ENCODE measurements at places on chromosomes 1 and 21. TPM values are rescaled to one million over a fixed set of nuclear protein-coding genes. Genes with fewer than 3 reads are reported as not detected.

- DNase-seq: peak; percentile 74
Measured at GRCh38 chr1:65420590-65421350, at the start of the genes LEPR and LEPROT. TSS of gene LEPR (plus strand) at chr1:65420668. CDS start at chr1:65565566, 144,898 bp downstream. TSS of gene LEPROT (plus strand) at chr1:65420668. CDS start at chr1:65420725, 57 bp downstream.

GRCh38 chr1:12502336-12503109, 115.5 kb downstream of the DHRS3 start:
- DNase-seq: no peak

GRCh38 chr1:200073286-200073637, 45.8 kb downstream of the NR5A2 start:
- no peak for DNase-seq

- no peak for DNase-seq
Measured at GRCh38 chr1:16006552-16007485, 2.8 kb downstream of the SRARP start.

NCAM2 gene
- 7.1 TPM for total RNA-seq

- peak; percentile 69 for DNase-seq
Measured at GRCh38 chr1:54499360-54500106, 48.5 kb upstream of the ACOT11 start.

DNA sequence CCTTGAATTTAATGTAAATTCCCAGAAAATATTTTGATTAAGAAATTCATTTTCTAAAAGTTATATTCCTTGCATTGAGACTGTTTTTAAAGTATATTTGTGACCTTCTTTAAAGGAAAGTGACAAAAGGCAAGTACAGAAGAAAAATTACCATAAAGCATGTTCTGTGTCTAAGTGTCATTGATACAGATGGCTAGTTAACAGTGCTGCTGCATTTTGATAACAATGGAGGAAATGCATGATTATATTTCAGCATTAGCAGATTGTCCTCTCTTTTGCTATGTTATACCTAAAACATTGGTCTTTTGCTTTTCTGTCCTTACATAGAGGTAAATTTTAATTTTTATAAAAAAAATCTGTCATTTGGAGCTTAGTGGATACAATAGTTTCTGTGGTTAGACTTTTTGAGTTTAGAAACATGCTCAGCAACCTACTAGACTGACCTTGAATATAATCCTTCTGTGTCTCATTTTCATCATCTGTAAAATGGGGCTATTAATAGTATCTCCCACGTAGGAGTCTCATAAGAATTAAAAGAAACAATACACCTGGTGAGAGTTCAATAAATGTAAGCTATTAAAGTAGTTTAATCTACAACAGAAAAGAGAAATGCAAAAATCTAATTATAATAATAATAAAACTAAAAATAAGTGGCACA, 51.1 kb upstream of the RGS21 start:
- no peak for DNase-seq

E2F2 gene
- 6.2 TPM for total RNA-seq

CFHR2 gene
- total RNA-seq: not detected

DNA sequence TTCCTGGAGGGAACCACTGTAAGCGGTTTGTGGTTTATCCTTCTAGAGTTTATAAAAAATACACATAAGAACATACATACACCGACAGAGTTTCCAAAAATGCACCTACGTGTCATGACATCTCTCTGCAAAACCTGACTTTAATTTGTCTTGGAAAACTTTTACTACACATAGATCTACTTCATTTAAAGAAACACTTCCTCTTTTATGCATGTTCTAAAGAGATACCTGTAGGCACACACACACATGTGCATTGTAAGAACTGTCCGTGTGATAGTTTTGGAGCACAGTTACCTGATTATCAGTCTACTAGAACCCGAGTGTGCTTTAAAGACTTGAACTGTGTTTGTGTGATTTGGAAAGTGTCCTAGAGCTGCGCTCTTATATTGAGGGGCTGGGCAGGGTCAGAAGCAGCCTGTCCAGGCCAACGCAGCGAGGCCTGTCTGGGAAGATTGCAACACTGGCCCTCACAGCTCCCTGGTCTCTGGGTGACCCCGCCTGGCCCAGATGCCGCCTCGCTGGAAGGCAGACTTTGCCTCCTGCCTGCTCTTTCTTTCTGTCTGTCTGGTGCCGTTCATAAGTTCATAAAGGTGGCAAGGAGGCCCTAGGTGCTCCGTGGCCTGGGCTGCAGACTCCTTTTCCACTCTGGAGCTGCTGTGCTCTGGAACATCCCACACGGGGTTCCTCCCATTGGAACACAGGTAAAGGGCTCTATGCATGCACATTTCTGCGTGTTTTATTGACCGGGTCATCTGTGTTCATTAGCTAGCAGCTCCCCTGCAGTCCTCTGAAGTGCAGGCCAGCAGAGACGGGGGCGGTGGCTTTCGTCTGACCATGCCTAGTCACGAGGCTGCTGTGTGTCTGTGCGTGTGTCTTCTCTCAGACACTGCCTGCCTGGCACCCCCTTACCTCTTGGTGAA, 46.3 kb downstream of the AGPAT3 start:
- DNase-seq: no peak

GRCh38 chr1:234986750-234987414, 141.8 kb downstream of the TOMM20 start:
- DNase-seq: peak; percentile 33

LAMC2 gene
- total RNA-seq: 11.8 TPM

- no peak for DNase-seq
Measured at GRCh38 chr1:208551633-208552320, 307.6 kb upstream of the PLXNA2 start.

DNA sequence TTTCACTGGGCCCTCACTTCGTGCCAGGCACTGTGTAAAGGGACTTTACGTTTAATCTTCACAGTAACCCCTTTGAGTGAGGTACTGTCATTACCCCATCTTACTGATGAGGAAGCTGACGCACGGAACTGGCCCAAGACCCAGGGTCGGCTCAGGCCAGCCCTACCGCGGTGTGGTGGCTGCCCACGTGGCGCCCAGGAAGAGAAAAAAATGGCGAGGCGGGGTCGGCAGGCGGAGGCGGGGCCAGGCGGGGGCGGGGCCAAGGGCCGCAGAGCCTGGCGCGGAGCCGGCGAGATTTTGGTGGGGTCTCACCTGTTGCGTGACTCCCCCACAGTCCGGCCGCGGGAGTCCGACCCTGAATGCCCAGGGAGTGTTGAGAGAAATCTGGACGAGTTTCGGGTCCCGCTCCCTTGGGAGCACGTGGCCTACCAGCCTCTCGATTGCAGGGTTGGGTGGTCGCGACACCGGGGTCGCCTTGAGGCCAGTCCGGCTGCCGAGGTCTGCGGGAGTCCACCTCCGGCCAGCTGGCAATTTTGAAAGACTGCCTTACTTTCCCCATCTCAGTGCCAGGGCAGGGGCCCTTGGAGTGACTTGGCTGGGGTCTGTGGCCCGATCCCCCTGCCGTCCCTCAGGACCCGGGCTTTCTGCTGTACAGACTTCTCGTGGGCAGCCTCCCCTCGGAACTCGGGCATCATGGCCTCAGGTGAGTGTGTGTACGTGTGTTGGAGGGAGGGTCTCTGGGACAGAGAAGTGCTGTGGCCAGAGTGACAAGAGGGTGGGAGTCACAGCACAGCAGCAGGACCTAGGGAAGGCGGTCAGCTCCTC, at the start of the genes AMPD2 and GNAT2:
TSS of gene AMPD2 (plus strand) at position 262 of the 825 bp plus-strand sequence. CDS start 1,339 bp downstream, outside the sequence.
TSS of gene GNAT2 (minus strand) at position 41 of the 825 bp plus-strand sequence. CDS start 6,746 bp downstream, outside the sequence.
- peak; percentile 82 for DNase-seq

- no peak for DNase-seq
Measured at GRCh38 chr1:176517484-176517883, 54.5 kb downstream of the PAPPA2 start.

DNA sequence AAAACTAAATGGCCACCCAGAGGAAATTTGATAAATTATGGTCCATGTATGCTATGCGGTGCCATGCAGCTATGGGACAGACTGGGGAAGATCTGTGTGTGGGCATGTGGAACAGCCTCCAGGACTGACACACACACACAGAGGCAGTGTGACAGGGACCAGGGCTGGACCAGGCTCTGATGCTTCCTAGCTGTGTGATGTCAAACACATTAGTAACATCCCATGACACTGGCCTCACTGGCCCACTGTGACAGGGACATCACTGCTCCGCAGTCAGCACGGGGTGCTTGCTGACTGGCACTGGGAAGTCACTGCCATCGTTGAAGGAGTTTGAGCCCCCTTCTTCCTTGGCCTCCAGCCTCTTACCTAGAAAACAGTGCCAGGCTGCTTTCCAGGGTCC, 13.9 kb downstream of the RAP1GAP start:
- no peak for DNase-seq

- peak; percentile 48 for DNase-seq
Measured at GRCh38 chr1:115300087-115300876, 37.8 kb downstream of the NGF start.

DNA sequence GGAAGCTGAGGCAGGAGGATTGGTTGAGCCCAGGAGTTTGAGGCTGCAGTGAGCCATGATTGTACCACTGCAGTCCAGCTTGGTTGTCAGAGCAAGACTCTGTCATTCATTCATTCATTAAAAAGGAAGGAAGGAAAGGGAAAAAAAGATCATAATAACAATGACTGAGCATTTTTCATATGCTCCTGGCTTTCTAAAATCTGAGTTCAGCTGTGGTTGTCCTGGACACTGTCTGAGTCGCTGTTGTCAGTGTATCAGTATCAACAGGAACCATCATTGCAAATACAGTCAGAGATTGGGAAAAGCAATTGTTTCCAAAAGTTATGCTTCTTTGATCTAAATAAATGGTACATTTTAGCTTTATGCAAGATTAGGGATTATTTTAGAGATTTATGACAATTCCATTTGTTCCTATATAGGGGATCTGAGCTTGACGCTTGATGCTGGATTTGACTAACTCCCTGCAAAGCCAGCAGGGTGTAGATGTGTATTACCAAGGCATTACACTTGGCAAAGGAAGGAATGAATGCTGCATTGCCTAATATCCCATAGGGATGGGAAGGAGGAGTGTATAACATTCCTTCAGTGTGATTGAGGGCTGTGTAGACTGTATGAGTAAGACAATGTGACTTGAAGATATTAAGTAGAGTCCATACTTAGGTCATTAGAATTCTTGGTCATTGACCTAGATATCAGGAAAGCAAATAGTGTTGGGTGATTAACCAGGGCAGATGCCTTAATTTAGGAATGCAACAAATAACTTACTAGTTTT, 100.2 kb downstream of the DISP1 start:
- DNase-seq: no peak

DNA sequence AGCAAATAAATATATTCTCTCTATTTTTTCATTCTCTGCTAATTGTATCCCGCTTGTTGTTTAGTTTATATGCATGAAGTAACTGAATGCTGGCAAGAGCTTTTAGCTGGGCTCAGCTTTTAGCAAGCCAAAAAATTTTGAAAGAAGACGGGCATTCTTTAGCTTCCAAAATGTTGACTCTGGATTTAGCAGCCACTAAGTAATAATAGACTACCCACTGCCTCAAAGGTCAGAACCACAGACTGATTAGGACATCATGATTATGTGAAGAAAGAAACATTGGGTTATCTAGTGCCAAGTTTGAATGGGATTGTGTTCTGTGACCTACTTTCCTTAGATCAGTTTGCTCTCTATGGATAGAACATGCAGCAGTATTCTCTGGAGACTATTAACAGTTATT, 80.3 kb upstream of the DPH5 start:
- no peak for DNase-seq

SPATA46 gene
- not detected for total RNA-seq

All from tongue (tissue), 3 donors.